ENCODE measurements at places on chromosomes 11 and 22.

DNA sequence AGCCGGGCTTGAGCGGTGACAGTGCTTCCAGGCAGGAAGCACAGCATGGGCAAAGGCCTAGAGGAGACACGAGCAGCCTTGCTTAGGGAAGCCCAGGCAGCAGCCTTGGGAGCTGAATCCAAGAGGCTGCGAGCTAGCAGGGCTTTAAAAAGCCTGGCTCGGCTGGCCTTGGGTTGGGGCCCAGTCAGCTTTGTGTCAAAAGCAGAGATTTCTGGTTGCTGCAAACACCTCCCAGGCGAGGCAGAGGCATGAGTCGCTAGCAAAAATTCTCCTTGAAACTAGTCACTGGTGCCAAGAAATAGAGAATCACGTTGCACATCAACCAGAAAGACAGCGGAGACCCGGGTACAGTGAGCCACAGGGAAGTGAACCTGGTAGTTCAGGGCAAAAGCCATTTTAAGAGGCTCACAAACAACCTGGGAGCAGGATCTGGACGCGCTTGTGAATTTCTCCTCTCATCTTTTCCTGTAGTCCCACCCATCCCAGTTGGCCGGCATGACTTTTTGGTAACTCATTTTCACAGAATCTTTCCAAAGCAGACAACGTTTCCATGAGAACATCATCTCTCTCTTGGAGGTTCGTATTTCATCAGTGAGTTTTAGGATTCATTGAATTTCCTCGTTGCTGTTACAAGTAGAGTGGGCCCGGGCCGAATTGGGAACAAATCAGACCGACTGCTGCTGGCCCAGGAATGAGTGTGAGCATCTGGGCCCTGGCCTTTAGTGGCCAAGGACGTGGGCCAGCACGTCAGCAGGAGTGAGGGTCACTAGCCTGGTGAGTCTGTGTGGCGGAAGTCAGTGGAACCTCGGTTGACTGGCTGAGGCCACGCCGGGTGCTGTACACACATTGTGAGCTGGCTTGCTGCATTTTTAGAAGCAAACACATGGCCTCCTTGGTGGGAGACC, 16.4 kb upstream of the FGF4 start:
- H3K4me3 ChIP-seq: no peak overlapping the region
- no peaks in the 10 kb centered on the region for H3K4me1 ChIP-seq
- DNase-seq: no peak
- no peaks in the 10 kb centered on the region for H3K36me3 ChIP-seq
- H3K27ac ChIP-seq: no peak overlapping the region

DNA sequence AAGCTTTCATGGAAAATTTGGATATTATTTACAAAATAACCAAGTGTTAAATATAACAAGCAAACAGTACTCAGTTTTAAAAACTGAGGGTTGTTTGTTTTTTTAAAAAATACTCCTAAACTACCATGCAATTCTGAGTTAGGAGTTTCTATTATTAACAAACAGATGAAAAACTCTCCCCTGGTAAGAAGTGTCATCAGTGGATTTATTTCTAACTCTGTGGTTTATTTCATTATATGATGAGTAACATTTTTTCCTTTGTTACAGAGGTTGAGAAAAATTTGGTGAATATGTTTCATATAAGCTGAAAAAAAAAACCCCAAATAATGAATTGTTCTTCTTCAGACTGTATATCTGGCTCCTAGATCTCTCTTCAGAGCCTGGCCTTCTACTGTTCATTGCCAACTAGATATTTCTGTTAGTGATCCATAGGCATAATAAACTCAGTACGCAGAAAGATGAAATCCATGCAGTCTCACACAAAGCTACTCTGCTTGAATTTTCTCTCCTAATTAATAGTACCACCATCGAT, 29.4 kb upstream of the PDE3B start:
- H3K4me1 ChIP-seq: peaks cover 5% of the 10 kb centered on the region
- no peak overlapping the region for H3K4me3 ChIP-seq
- no peak for DNase-seq

DNA sequence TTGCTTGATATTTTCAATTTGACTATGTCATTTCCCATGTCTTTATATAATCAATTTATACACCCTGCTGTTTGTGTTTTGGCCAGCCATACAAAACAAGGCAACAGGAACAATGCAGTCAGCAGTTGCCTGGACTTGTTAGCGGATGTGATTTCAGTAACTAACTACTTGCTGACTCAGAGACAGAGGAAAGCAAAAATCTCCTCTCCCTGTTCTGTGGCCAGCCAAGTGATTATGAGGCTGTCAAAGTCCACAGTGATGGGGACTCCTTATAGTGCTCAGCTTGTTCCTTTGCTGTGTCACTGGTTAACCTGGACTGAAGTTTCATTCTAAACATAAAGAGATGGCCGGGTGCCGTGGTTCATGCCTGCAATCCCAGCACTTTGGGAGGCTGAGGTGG, 32.6 kb upstream of the APLP2 start:
- H3K27ac ChIP-seq: no peak overlapping the region
- H3K27me3 ChIP-seq: no peaks in the 10 kb centered on the region
- no peaks in the 10 kb centered on the region for H3K36me3 ChIP-seq
- H3K4me3 ChIP-seq: no peak overlapping the region
- no peak for DNase-seq

DNA sequence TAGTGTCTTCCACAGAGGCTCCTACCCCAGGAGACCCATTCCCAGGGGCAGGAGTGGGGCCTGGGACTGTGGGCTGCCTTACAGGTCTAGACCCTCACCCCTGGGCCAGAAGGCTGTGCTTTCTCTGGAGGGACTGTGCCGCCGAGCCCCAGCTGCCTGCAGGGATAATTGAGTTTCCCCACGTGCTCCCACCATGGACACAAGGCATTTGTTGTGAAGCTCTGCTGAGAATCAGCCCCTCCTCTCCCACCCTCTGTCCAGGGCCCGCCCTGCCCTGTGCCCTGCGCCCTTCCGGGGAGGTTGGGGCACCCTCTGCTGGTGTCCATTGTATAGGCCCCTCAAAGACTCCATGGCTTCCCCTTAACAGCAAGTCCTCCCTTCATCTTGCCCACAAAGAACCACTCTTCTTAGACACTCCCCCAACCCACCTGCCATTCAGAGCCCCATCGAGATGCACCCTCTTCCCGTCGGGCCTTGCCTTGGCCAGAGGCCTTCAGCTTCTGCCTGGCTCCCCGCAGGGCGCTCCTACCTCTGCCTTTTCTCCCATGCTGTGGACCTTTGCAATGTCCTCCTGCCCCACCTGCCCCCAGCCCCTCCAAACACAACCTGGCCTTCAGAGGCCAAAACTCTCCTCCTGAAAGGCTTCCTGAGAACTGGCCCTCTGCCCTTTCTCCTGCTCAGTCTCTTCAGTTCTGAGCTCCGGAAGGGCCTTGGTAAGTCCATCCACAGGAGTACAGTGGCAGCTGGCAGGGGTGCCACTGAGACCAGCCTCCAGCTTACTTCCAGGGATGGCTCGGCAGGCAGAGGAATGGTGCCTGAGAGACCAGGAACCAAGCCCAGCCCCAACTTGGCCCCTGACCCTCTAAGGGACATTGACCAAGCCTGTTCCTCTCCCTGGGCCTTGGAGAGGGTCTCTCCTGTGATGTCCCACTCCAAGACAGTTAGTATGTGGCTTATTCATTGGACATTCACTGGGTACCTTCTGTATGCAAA, 22.4 kb downstream of the DUSP8 start:
- DNase-seq: no peak
- H3K4me3 ChIP-seq: no peak overlapping the region
- peaks cover 28% of the 10 kb centered on the region for H3K4me1 ChIP-seq
- no peaks in the 10 kb centered on the region for H3K36me3 ChIP-seq

All from lower lobe of right lung (tissue), 2 donors.